CD8-positive, alpha-beta T cell (primary cell): ENCODE measurements at places on chromosomes 7 and 10.

GRCh38 chr10:114938856-114939193, 830 bp downstream of the TRUB1 start:
- DNase-seq = no peak

GRCh38 chr10:101858723-101859500, 15.3 kb upstream of the KCNIP2 start:
- DNase-seq = no peak

DNA sequence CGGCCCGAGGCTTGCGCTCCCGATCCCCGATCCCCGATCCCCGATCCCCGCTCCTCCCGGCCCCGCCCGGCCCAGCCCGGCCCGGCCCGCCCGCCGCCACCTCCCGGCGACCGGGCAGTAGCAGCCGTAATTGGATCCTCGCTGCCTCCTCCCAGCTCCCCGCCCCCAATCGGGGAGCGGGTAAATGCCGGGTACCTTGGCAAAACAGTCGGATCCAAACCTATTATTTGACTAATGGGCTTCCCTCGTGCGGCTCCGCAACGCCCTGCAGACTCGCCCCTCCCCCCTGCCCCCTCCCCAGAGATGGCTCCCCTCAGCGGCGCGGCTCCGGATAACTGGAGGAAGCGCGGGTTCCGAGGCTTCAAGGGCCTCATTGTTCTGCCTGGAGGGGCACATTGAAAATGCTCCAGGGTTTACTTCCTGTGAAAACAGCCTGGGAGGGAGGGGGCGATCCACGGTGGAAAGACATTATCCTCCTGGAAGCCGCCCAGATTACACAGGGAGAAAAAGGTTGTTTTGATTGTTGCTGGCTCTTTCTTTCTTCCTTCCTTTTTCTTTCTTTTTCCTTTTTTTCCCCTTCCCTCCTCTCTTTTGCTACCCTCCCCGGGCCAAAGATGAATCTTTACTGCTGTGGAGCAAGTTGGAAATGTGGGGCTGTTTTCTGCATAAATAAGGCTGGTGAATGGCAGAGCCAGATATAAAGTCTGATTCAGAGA, 94.7 kb upstream of the ZMIZ1 start:
- DNase-seq = peak; percentile 46

GRCh38 chr7:135337506-135337905, 103.9 kb downstream of the STRA8 start:
- DNase-seq = no peak

- DNase-seq = no peak
These were observed 27.6 kb downstream of the NEUROD6 start for GRCh38 chr7:31312889-31313288.

GRCh38 chr10:86403183-86403797, 36.7 kb upstream of the GRID1 start:
- DNase-seq = no peak

DNA sequence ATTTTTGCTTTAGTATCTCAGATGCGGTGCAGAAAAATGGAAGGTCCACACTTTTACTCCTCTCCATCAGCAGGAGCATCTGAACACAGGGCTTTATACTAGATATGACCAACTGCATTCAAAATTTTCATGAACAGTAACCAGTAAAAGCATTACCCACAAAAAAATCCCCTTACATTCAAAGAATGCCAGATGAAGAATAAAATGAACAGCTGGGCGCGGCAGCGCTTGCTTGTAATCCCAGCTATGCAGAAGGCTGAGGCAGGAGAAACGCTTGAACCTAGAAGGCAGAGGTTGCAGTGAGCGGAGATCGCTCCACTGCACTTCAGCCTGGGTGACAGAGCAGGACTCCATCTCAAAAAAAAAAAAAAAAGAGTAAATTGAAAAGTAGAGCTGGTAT, 3.1 kb downstream of the SAR1A start:
- DNase-seq = no peak

DNA sequence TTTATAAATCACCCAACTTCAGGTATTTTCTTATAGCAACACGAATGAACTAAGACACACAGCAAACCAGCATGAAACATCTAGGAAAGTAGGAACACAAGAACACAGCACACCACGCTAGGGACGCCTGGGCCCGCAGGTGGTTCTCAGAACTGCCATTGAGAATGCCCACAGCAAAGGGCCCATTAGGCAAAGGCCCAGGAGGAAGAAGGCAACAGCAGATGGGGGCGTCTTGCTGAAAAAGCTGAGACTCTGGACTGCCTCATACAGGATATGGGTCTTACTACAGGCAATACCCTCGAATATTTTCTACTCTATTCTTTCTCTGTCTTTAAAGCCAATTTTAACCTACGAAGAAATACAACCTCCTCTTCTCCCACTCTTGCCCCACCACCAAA, 77.3 kb downstream of the PARD3 start:
- DNase-seq = no peak

- no peak for DNase-seq
These were observed 1246.7 kb upstream of the SORCS1 start for GRCh38 chr10:108411206-108411605.

GRCh38 chr10:80536361-80536835, 1.3 kb upstream of the SH2D4B start:
- no peak for DNase-seq

- DNase-seq = no peak
These were observed 52.5 kb upstream of the SPOCK2 start for GRCh38 chr10:72140850-72141249.
